A549 treated with Hydrocortisone at 1 μM for 4 hours (cell line): ENCODE measurements at places on chromosomes 11 and 22. TPM values are rescaled to one million over a fixed set of nuclear protein-coding genes. Genes with fewer than 3 reads are reported as not detected.

Gene KRTAP5-8
- total RNA-seq, result not detected in 5 replicates

Gene OR52H1
- not detected in 5 replicates for total RNA-seq

Gene RTN4RL2
- 49.3 to 87.5 TPM (median 82.4 TPM) in 5 replicates for total RNA-seq

Gene BIRC3
- total RNA-seq, result 49.4 to 68.8 TPM (median 52.7 TPM) in 5 replicates

Gene MMP11
- 0.23 to 0.46 TPM (median 0.37 TPM) in 5 replicates for total RNA-seq

Gene UCP2
- total RNA-seq, result 82.4 to 114 TPM (median 86.2 TPM) in 5 replicates

Gene TMEM45B
- 0.05 to 0.16 TPM (median 0.08 TPM) in 3 of 5 replicates, not detected in the others for total RNA-seq

Gene TMPRSS6
- 0.05 to 0.17 TPM in 2 of 5 replicates, not detected in the others for total RNA-seq

Gene EHBP1L1
- total RNA-seq, result 26.1 to 36.0 TPM (median 34.5 TPM) in 5 replicates

Gene MS4A12
- not detected in 5 replicates for total RNA-seq

Gene ALKBH8
- 5.4 to 10.1 TPM (median 6.5 TPM) in 5 replicates for total RNA-seq

Gene CD3D
- total RNA-seq, result not detected in 5 replicates

Gene FGF4
- total RNA-seq, result not detected in 5 replicates

Gene SCARF2
- 0.66 to 1.2 TPM (median 0.86 TPM) in 5 replicates for total RNA-seq

Gene APOL4
- 0.03 TPM in 1 of 5 replicates, not detected in the others for total RNA-seq

Gene SREBF2
- 26.6 to 30.9 TPM (median 28.0 TPM) in 5 replicates for total RNA-seq

Gene CNTN5
- total RNA-seq, result not detected in 5 replicates

Gene DEUP1
- total RNA-seq, result 0.05 TPM in 1 of 5 replicates, not detected in the others

Gene GSTT2B
- 0.22 to 0.36 TPM (median 0.33 TPM) in 5 replicates for total RNA-seq

Gene CCDC188
- total RNA-seq, result not detected in 5 replicates

Gene KCNK4
- total RNA-seq, result 0.07 to 0.10 TPM in 2 of 5 replicates, not detected in the others

Gene STK33
- total RNA-seq, result 2.7 to 5.0 TPM (median 3.8 TPM) in 5 replicates

Gene OR52E2
- total RNA-seq, result not detected in 5 replicates

Gene CRYBB3
- not detected in 5 replicates for total RNA-seq

Gene MMP8
- total RNA-seq, result not detected in 5 replicates

Gene FUT4
- total RNA-seq, result 2.4 to 2.7 TPM (median 2.6 TPM) in 5 replicates

Gene MMP26
- not detected in 5 replicates for total RNA-seq

Gene PARVA
- 24.1 to 29.0 TPM (median 26.0 TPM) in 5 replicates for total RNA-seq

Gene CREB3L1
- 3.7 to 5.3 TPM (median 4.5 TPM) in 5 replicates for total RNA-seq

Gene ARHGAP8
- total RNA-seq, result 1.1 to 3.0 TPM (median 2.1 TPM) in 5 replicates

Gene CRYBB2
- total RNA-seq, result not detected in 5 replicates

Gene KCNJ1
- total RNA-seq, result 0.03 TPM in 1 of 5 replicates, not detected in the others

Gene ART5
- total RNA-seq, result 0.16 to 0.22 TPM (median 0.18 TPM) in 5 replicates

Gene NUP50
- 25.5 to 33.8 TPM (median 29.4 TPM) in 5 replicates for total RNA-seq

Gene KRTAP5-1
- not detected in 5 replicates for total RNA-seq

Gene TYMP
- total RNA-seq, result 12.1 to 17.2 TPM (median 16.4 TPM) in 5 replicates

Gene CYP2D6
- total RNA-seq, result 0.44 to 0.72 TPM (median 0.54 TPM) in 5 replicates

Gene INPP5J
- 0.33 to 0.70 TPM (median 0.54 TPM) in 5 replicates for total RNA-seq

Gene GLYATL1B
- total RNA-seq, result not detected in 5 replicates

Gene LMF2
- 35.7 to 48.9 TPM (median 47.1 TPM) in 5 replicates for total RNA-seq

Gene SYT7
- total RNA-seq, result 1.0 to 1.4 TPM (median 1.1 TPM) in 5 replicates

Gene CNIH2
- total RNA-seq, result 2.0 to 2.9 TPM (median 2.6 TPM) in 5 replicates

Gene CALCA
- total RNA-seq, result 0.06 to 0.15 TPM in 2 of 5 replicates, not detected in the others

Gene ROBO4
- not detected in 5 replicates for total RNA-seq

Gene WNT11
- 1.1 to 2.1 TPM (median 1.8 TPM) in 5 replicates for total RNA-seq

Gene PDE2A
- 1.3 to 2.3 TPM (median 1.9 TPM) in 5 replicates for total RNA-seq

Gene GPR83
- 0.07 to 0.10 TPM (median 0.07 TPM) in 5 replicates for total RNA-seq

Gene RFPL3
- total RNA-seq, result not detected in 5 replicates

Gene YPEL1
- 0.14 to 0.47 TPM (median 0.23 TPM) in 5 replicates for total RNA-seq

Gene TNNT3
- total RNA-seq, result 0.15 to 0.20 TPM (median 0.18 TPM) in 3 of 5 replicates, not detected in the others

Gene SLC25A22
- 27.4 to 34.4 TPM (median 31.1 TPM) in 5 replicates for total RNA-seq

Gene SLC17A6
- total RNA-seq, result not detected in 5 replicates

Gene MMP7
- 21.8 to 34.2 TPM (median 23.2 TPM) in 5 replicates for total RNA-seq

Gene MGAT3
- total RNA-seq, result 0.55 to 0.91 TPM (median 0.75 TPM) in 5 replicates

Gene PEX16
- total RNA-seq, result 16.0 to 20.4 TPM (median 18.7 TPM) in 5 replicates
